Stimulated activated CD4-positive, alpha-beta T cell treated with anti-CD3 and anti-CD28 coated beads, Interleukin-15, amount 100 ng/mL, for 1 hour (primary cell): ENCODE measurements at places on chromosomes 16 and 17.

DNA sequence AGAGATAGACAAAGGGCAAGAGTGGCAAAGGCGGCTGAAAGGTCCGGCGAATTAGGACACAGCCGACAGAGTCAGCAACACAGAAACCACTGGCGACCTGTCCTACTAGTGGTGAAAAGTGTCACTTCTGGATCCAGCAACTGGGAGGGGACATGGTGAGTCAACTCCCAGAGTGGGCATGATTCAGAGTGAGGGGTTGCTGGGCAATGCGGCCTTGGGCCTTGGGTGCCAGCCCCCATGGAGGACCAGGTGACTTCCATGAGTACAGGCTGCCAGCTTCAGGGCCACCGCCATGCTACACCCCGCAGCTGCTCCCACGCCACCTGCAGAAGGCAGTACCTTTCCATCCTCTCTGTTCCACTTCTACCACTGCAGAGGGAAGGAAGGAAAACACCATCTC is 110.6 kb downstream of the ZFHX3 start:
- DNase-seq, result no peak

DNA sequence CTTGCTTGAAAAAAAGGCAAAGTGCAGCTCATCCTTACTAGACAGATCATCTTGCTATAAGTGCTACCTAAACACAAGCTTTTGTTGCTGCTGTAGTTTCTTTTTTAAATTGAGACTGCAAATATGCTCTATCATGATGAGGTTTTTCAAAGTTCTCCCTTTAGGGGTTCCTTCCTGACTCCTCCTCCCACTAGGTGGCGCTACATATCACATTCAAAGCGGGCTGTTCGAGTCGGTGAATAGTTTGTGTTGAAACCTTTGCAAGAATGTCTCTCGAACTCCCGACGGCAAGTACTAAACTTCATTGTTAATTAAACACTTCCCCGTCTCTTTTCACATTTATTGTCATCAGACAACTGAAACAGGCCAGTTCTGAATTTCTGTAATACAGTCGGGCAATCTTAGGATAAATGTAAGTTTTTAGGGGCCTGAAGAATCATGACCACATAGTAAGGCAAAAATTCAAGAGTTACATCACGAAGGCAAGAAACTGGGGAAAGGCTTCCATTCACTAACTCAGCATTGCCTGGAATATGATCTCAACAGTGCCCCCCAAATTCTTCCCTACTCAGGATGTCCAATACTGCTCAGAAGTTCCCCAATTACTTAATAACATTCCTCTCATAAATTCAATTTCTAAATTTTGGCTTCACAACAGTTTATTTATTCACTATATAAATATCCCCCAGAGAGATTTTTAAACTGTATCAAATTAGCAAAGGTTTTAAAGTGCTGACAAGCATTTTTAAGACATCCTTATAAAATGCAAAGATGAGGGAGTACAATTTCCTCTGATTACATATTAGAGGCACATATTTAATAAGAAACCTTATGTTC is 6.7 kb downstream of the HS3ST3A1 start:
- peak; percentile 49 for DNase-seq

DNA sequence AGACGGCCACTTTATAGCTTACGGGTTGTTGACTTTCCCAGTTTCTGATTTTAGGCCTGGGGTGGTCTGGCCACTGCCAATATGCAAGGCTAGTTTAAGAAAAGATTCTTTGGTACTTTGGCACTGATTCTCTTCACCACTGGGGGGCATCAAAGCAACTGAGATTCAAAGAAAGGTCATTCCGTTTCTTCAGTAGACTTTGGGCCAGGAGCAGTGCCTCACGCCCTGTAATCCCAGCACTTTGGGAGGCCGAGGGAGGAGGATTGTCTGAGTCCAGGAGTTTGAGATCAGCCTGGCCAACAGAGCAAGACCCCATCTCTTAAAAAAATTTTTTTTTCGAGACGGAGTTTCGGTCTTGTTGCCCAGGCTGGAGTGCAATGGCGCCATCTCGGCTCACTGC is 53.0 kb downstream of the RPA1 start:
- DNase-seq, result no peak

DNA sequence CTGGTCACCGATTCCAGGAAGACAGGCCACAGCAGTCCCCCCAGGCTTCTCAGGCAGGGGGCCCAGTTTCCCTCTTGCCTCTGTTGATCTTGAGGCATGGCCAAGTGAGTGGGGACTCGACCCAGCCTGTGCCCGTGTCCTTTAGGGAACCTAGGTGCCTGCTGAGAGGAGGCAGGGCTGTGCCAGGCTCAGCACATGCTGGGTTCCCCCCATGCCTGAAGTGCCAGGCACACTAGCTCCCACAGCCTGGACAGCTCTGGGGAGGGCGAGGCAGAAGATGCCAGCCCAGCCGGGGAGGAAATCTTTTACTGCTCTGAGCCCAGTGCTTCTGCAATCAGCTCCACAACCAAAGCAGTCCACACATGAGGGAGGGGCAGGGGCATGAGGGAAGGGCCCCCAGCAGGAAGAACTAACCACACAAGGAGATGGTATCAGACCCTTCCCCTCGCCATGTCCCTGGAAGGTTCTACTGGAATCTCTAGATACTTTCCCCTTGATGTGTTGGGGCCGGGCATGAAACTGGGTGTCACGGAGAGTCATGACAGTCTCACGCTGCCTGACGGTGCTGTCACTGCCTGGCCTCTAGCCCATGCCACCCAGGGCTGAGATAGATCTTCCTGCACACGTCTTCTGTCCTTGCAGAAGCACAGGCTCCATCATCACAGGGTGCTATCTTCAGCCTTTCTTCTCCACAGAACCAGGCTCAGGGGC is 25.5 kb downstream of the MYO18A start:
- no peak for DNase-seq

- DNase-seq, result no peak
Measured at GRCh38 chr17:56897646-56898424, 16.0 kb downstream of the TRIM25 start.

- no peak for DNase-seq
Measured at GRCh38 chr17:8150194-8151119, 1.7 kb downstream of the PER1 start.

GRCh38 chr17:66487981-66488468 is 185.6 kb downstream of the PRKCA start:
- no peak for DNase-seq

DNA sequence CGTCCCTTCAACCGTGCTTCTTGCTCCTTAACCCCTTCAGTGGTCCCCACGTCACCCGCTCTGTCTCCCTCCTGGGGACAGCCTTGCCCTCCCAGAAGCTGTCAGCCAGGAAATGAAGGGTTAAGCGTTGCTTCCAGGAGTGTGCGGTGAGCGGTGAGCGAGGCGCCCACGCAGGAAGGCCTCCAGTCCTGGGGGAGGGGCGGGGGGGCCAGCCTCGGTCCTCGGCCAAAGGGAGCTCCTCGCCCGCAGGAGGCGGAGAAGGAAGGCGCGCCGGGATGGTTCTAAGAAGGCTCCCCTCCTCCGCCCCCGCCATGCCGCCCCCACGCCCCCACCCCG is 2.3 kb downstream of the RBFOX3 start:
- DNase-seq, result no peak

GRCh38 chr16:47490471-47490870 is 29.3 kb downstream of the PHKB start:
- DNase-seq, result no peak

- DNase-seq, result no peak
Measured at GRCh38 chr16:29649588-29650494, 13.2 kb upstream of the SPN start.

DNA sequence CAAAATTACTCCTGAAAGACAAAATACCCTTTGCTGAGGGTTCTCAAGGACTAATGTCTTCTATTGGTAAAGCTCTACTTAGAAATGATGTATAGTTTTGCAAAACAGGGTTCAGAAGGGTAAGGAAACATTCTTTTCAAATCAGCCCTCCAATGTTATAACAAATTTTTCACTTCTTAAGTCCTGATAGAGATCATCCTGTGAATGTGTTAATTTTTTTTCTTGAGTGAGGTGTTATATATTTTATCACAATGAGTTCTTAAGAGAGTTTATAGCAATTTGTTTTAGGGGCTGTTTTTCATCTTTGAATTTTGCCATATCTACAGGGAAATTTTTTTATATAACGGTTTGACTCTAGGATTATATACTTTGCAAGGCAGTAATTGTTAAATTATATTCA is 29.5 kb downstream of the CYB5B start:
- no peak for DNase-seq

- DNase-seq, result no peak
Measured at GRCh38 chr16:88004391-88004790, 53.2 kb downstream of the BANP start.

GRCh38 chr16:89602273-89602951 is 11.0 kb upstream of the DPEP1 start:
- DNase-seq, result peak; percentile 24

DNA sequence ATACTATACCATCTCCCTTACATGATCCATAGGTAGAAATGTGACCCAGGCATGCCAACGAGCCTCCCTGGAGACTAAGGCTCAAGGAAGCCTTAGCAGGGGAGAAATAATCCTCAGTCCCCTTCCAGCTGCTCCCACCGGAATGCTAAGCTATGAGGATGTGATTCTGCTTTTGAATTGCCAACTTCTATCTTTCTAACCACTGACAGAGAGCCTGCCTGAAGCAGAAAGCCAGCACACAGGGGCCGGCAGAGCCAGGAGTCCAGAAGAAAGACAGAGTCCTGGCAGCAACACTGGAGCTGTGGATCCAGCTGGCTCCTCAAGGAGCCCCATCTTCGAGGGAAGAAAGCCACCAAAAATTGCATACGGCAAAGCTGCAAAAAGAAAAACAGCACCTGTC is 579.6 kb upstream of the CDH5 start:
- no peak for DNase-seq

DNA sequence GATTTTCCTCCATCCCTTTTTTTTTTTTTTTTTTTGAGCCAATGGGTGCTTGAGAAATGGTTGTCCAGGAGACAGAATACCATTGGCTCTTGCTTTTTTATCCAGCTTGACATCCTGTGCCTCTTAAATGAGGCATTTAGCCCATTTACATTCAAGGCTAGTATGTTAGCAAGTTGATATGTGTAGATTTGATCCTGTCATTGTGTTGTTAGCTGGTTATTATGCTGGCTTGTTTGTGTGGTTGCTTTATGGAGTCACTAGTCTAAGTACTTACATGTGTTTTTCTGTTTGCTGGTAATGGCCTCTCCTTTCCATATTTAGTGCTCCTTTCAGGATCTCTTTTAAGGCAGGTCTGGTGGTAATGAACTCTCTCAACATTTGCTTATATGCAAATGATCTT is 14.1 kb upstream of the SLFN11 start:
- no peak for DNase-seq

GRCh38 chr16:80681436-80681835 is 123.0 kb downstream of the CDYL2 start:
- DNase-seq, result no peak

GRCh38 chr16:25707982-25708583 is 16.3 kb downstream of the HS3ST4 start:
- no peak for DNase-seq

- DNase-seq, result no peak
Measured at GRCh38 chr16:79295746-79296145, 304.8 kb downstream of the MAF start.

DNA sequence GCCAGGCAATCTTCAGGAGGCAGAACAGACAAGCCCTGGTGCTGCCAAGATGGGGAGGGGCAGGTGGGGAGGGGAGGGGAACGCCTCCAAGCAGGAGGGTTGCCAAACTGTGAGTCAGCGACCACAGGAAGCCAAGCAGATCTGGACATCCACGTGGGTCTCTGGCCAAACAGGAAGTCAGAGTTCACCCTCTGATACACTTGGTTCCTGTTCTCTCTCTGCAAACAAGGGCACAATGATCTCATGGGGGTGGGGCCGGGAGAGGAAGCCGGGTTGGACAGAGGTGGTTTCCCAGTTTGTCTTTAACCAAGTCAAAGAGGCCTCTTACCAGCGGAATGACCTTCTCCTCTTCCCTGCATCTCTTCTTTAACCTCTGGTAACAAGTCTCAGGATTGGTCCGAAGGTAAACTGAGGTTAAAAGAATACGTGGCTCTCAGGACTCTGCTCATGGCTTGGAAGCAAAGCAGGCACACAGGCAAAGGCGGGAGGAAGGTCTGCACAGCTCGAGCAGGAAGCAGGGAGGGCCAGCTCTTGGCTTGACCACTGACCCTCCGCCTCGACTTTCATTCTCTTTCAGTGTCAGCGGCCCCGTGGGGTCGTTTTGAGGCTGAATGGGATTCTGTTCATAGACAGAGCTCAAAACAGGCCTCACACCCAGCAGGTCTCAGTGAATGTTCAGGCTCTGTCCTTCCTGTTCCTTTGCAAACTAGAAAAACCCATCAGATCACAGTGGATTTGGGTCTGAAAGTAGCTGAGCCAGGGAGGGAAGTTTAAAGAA is 32.9 kb downstream of the TK2 start:
- peak; percentile 57 for DNase-seq

DNA sequence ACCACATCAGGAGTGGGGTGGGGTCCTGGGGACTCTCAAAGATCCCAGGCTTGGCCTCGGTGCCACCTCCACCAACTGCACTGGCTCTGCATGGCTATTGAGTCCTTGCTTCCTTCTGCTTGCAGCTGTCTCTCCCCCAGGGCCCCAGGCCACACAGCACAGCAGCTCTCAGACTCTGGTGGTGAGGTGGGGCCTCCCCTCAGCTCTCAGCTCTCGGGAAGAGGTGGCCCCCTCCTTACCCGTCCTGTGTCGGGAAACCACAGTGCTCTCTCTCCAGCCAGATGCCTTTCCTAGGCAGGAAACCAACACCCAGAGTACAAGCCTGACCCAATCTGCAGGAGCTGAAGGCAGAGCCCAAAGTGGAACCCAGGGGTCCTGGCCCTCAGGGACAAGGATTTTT is 18.5 kb downstream of the SRCIN1 start:
- no peak for DNase-seq

GRCh38 chr17:64596439-64596838 is 65.7 kb downstream of the SMURF2 start:
- no peak for DNase-seq

GRCh38 chr17:74568106-74568873 is 981 bp upstream of the CD300H start:
- no peak for DNase-seq

- DNase-seq, result no peak
Measured at GRCh38 chr16:1781254-1781653, 1.1 kb downstream of the SPSB3 start.

- DNase-seq, result no peak
Measured at GRCh38 chr16:10867199-10867598, 9.8 kb upstream of the CIITA start.

- DNase-seq, result no peak
Measured at GRCh38 chr17:50816271-50816670, 19.1 kb upstream of the WFIKKN2 start.

DNA sequence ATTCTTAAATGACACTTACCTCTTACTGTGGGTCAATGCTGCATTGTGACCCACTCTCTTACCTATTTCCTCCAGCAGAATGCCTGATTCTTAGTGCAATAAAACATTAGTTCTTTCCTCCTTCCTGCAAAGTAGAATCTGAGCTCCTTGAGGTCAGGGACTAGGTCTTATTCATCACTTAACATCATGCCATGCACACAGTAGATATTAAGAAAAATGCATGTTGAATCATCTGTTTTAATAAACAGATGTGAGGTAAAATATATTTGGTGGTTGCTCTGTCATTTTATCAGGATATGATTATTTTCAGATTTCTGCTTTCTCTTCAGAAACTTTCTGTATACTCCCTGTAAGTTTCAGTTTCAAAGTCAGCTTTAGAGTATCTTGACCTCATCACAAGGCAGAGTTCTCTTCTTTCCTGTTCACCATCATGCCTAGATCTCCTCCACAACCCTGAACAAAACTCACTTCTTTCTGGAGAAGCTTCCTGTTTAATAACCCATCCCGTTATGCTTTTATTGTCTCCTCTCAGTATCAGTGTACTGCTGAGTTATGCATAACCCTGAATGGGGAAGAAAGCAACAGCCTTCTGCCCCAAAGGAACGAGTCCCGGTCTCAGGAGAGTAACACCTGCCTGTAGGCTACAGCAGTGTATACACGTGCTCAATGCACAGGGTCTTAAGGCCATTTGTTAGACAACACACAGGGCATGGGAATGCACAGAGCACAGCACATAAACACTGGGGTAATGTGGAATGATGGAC is 30.3 kb upstream of the SUPT4H1 start:
- no peak for DNase-seq
